ENCODE measurements at places on chromosomes 5 and 9.
A peak's percentile ranks its signal among the peaks of the same experiment; 100 is the strongest.

DNA sequence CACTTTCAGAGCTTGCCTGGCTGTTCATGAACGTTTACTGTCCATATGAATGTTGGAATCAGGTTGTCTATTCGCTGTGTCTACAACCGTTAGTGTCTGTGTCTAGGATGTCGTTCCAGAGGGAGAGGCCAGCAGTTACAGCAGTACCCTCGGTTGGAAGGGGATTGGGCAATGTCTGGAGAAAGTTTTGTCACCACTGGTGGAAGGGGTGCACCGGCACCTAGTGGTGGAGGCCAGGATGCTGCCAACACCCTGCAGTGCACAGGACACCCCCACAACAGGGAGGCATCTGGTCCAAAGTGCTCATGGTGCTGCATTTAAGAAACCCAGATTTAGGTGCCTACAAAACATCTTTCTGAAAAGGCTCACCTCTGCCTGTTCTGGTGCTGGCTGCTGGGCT lies 220.7 kb downstream of the FANCC start:
- no peak for DNase-seq

DNA sequence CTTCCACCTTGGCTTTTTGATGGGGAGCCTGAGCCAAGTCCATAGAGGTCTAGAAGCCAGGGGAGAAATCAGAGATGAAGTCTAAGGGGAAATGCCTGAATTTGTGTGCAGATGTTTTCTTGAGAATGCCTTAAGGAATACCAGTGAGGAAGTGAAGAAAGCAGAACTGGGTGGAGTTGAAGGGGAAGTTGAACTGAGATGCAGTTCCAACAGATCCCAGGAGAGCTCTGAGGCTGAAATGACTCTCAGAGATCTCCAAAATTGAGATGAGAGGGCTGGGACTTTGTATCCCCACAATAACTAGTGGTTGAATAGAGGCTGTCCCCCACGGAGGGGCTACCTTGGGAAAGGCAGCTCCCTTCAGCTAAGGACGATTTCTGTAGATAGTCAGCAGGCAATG lies 197.1 kb downstream of the ZNF462 start:
- no peak for DNase-seq

DNA sequence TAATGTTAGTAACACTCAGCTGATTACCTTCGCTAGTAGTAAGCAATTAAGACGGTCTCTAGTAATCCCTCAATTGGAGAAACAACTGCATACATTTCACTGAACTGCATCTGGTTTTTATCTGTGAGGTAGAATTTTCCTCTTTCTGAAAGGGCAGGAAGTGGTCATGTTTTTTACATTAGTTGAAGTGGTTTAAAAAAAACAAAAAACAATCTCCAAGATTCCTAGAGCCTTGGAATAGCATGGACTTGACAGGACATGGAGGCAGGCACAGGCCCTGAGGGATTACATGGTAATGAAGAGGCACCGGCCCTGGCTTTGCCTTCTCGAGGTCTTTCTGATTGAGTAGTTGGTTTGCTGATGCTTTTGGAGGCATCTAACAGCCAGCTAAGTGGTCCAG lies 25.8 kb downstream of the THBS4 start:
- DNase-seq = no peak

DNA sequence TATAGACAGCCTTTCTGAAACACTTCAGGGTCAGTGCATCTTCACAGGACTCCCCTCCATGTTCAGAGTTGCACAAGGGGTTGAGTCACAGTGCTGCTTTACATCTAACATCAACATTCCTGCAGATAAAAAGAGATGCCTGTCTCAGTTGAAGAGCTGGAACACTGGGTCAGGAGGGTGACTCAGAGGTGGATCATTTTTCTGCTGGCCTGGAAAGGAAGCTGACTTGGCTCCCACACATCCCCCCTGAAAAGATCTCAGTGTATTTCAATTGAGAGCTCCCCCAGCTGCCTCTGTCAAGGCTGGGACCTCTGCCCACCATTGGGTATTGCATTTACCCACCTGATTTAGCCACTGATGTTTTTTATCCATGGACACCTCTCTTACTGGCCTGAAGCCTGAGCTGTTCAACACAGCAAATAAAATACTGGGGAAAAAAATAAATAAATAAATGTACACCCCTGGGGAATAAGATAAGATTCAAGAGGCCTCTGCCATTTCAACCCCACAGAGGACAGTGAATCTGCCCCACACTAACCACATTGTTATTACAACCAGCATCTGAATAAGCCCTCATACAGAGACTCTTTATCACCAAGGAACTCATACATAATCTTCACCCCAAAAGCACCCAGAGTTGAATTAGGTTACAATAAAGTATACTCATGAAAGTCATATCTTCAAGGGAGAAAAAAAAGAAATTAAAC lies 716.4 kb downstream of the SEMA5A start:
- peak; percentile 2 for DNase-seq

GRCh38 chr5:124192716-124193115 lies 553.7 kb downstream of the ZNF608 start:
- no peak for DNase-seq

GRCh38 chr9:136243631-136244030 lies 2.0 kb downstream of the QSOX2 start:
- DNase-seq = no peak

- no peak for DNase-seq
Measured at GRCh38 chr5:43396762-43397304, 15.4 kb downstream of the CCL28 start.

DNA sequence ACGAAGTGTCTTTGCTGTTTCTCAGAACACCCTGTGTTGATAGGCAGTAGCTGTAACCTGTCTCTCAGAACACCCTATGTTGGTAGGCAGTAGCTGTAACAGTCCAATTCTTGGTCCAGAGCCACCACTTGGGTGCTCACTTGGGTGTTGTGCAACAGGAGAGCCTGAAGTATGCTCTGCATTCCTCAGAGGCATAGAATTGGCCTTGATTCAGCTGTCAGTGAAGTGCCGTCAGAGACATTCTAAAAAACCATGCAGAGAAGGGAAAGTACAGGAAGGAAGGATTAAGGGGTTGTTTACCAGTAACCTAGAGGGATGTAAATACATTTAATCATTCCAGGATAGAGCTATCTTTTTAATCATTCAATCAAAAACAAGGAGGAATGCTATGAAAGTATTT lies 231.2 kb downstream of the ARRDC3 start:
- DNase-seq = no peak
